ENCODE measurements at places on chromosomes 1 and 21. TPM values are rescaled to one million over a fixed set of nuclear protein-coding genes. Genes with fewer than 3 reads are reported as not detected.

GRCh38 chr1:2381741-2382620 is 9.4 kb downstream of the MORN1 start:
- DNase-seq = peak; percentile 88

GRCh38 chr1:227169343-227169742 is 148.9 kb downstream of the CDC42BPA start:
- DNase-seq = no peak

The ACTL8 gene
- not detected for polyA plus RNA-seq

- DNase-seq = peak; percentile 73
Observed at GRCh38 chr1:39170731-39171667, 33.5 kb upstream of the MACF1 start.

The C4BPA gene
- not detected for polyA plus RNA-seq

- DNase-seq = no peak
Observed at GRCh38 chr1:48671578-48671977, 105.1 kb downstream of the BEND5 start.

The HES3 gene
- polyA plus RNA-seq = not detected

DNA sequence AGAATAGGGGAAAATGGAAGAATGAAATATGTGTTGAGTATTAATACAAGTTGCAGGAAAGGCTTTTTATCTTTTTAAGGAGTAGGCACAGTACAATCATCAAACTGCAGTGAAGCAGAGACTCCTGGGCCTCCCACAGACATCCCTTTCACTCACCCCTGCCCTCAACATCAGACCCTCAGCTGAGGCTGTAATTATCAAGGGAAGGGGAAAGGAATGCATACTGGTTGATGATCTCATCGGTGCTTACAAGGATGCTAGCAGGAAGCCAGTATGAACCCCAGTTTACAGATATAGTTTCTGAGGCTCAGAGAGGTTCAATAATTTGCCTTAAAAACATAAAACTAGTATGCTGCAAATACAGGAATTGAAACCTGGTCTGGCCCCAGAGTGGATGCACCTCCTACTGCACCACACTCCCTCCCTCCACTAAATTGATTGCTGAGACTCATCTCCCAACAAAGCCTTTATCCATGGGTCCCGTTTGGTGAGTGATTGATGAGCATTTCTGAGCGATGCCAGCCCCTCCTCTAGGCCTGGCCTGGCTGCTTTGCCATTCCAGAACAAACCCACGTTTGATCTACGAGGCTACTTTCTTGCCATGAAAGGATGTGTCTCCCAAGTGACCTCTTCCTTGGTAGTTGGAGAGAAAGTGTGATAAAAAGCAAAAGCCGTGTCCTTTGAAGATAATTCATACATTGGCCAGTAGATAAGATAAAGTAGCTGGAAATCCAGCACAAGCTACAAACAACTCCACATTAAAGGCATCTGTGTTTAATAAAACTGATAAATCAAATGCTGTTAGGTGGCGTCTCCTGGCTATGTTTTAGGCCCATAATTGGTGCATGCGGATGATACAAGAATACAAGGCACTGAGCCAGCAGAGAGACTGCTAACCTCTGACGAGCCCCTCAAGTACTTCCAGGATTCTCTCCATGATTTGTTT is 233.9 kb upstream of the CAMK1G start:
- peak; percentile 43 for DNase-seq

DNA sequence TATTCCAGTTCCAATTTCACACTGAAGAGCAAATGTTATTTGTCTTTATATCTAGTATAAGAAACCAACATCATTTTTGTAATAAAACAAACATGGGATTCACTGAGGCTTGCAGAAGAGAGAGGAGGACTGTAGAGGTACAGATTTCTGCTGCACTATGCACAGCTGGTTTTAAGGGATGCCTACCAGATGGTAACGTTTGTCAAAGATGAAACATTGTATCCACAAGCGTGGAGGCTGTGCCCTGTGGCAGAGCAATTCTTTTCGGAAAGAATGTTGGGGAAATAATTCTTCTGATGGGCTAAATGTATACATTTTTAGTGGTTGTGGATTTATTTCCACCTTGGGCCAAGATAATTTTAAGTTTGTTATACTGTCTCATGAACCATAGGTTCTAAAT is 272.4 kb downstream of the DUSP10 start:
- DNase-seq = no peak

- DNase-seq = no peak
Observed at GRCh38 chr1:208924928-208925327, 658.6 kb upstream of the CAMK1G start.
